Naive thymus-derived CD4-positive, alpha-beta T cell (primary cell): ENCODE measurements at places on chromosomes 3 and 15. TPM values are rescaled to one million over a fixed set of nuclear protein-coding genes. Genes with fewer than 3 reads are reported as not detected.

- H3K4me3 ChIP-seq, result no peak overlapping the region
- no peak for DNase-seq
- no peaks in the 10 kb centered on the region for H3K27me3 ChIP-seq
- no peaks in the 10 kb centered on the region for H3K4me1 ChIP-seq
Measured at GRCh38 chr3:186588632-186589031, 18.1 kb downstream of the DNAJB11 start.

- H3K27me3 ChIP-seq, result no peaks in the 10 kb centered on the region
- no peaks in the 10 kb centered on the region for H3K36me3 ChIP-seq
- H3K4me3 ChIP-seq, result no peak overlapping the region
- no peaks in the 10 kb centered on the region for H3K4me1 ChIP-seq
- no peak overlapping the region for H3K27ac ChIP-seq
Measured at GRCh38 chr3:140078343-140078742, 143.4 kb downstream of the CLSTN2 start.

GRCh38 chr15:36432161-36432560 is 147.3 kb upstream of the CDIN1 start:
- no peak overlapping the region for H3K27ac ChIP-seq
- H3K36me3 ChIP-seq, result no peaks in the 10 kb centered on the region
- no peaks in the 10 kb centered on the region for H3K4me1 ChIP-seq
- no peak for DNase-seq
- no peaks in the 10 kb centered on the region for H3K27me3 ChIP-seq

Gene VILL
- 22.2 and 22.4 TPM in 2 replicates for total RNA-seq

Gene PIGX
- 17.3 TPM for total RNA-seq

Gene SMCO1
- total RNA-seq, result not detected
